T-cell (primary cell): ENCODE measurements at places on chromosomes 12 and 14.

- no peak for DNase-seq
Measured at GRCh38 chr12:131817241-131817640, 11.0 kb upstream of the MMP17 start.

DNA sequence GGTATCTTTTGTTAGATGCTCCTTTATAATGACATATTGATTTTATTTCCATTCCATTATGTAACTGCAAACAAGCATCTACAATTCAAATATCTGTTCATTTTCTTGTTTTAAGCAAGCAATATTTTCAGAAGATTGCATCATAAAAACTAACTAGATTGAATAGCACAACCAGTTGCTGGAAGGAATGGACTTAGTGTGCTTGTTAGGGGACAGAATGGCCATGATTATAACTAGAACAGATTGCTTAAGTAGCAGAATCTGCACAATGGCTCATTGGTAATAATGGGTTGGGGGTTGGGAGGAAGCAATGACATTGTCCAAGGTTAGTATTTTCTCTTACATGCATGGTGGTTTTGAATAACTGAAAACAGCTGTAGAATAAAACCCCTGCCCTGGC lies 939.5 kb downstream of the SLC16A7 start:
- no peak for DNase-seq

DNA sequence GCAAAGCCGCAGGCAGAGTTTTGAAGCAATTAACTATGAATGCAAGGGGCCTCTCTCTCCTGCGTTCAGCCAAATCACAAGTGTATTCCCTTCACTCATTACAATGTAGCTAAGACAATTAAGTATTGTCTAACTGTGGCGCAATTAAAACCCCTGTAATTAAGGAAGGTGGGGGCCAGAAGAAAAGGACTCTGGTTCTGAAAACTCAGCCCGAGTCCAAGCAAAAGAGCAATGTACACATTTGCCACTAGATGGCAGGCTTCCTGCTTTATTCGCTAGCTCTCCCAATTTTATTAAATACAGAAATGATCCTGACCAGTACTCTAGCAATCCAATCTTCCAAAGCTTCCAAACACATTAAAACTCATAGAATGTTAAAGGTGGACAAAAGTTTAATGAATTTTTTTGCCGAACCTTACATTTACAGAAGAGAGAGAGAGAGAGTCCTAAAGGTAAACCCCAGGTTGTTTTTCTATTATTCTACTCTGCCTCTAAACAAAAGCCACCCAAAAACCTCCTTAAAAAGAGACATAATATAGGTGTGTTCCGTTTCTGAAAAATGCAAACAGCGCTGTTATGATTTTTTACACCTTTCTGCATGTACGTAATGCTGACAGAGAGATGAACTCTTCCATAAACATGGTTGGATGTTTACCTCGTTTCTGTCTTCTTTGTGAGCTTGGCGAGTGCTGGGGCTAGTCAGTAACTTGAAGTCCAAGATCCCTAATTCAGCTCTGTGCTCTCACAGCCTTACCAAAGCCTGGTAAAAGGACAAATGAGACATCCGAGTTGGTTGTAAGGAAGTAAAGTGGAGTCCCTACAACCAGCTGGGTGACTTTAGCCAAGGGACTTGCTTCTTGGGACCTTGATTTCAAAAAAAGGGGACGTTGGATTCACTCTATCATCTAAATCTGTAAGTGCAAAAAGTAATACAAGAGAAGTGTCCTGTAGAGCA lies 50.9 kb upstream of the VASH1 start:
- DNase-seq: no peak

DNA sequence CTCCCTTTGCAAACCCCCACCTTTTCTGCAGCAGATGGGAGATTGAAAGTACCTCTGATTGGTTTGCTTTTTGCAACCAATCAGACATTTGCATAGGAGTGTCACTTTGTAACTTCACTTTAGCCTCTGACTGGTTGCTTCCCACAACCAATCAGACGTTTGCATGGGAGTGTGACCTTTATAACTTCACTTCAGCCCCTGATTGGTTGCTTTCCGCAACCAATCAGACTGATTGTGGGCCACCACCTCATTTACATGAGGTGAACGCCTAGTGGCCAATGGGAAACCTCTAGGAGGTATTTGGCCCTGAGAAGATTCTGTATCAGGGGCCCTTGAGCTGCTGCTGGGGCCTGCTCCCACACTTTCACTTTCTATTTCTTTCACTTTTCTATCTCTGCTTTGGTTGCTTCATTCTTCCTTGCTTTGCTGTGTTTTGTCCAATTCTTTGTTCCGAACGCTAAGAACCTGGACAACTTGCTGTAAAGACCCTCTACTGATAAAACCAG lies 106.0 kb upstream of the PRICKLE1 start:
- no peak for DNase-seq

GRCh38 chr14:73489481-73490175 lies 1.1 kb upstream of the RIOX1 start:
- no peak for DNase-seq

- DNase-seq: no peak
Measured at GRCh38 chr14:70473825-70474224, 21.9 kb downstream of the ADAM21 start.

- no peak for DNase-seq
Measured at GRCh38 chr14:67579040-67579439, 21.0 kb downstream of the PIGH start.

GRCh38 chr12:67893022-67893580 lies 96.1 kb upstream of the IFNG-AS1 start:
- no peak for DNase-seq

DNA sequence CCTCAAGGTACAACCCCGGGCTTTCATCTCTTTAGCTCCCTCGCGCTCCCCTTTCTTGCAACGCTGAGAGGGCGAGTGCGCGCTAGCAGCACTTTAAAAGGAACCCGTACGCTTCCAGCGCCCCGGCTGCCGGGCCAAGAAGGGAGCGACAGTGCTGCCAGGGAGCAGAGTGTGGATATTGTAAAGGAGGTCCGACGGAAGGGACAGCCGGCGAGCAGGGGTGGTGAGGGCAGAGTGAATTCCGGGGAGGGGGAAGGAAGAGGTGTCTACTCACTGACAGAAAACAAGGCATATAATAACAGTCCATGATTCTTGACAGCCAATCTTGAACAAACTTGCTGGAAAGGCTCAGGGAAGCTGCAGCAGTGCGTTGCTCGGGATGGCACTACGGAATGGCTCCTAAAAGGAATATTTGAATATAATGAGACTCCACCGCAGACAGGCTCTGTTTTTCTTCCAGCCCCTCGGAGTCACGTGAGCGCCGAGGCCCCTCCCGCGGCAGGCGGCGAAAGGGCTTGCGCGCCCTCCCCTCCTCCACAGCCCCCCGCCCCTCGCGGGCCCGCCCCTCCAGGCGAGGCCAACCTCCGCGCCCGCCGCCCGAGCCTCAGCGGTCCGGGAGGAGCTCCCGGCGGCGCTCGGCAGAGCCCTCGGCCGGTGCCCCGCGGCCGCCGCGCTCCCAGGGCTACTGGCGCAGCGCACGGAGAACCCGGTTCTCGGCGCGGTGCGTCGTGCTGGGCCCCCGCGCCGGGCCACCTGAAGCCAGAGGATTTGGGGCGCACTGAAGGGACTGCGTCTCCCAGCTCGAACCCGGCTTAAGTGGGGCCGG lies 3.4 kb downstream of the BMP4 start:
- no peak for DNase-seq

DNA sequence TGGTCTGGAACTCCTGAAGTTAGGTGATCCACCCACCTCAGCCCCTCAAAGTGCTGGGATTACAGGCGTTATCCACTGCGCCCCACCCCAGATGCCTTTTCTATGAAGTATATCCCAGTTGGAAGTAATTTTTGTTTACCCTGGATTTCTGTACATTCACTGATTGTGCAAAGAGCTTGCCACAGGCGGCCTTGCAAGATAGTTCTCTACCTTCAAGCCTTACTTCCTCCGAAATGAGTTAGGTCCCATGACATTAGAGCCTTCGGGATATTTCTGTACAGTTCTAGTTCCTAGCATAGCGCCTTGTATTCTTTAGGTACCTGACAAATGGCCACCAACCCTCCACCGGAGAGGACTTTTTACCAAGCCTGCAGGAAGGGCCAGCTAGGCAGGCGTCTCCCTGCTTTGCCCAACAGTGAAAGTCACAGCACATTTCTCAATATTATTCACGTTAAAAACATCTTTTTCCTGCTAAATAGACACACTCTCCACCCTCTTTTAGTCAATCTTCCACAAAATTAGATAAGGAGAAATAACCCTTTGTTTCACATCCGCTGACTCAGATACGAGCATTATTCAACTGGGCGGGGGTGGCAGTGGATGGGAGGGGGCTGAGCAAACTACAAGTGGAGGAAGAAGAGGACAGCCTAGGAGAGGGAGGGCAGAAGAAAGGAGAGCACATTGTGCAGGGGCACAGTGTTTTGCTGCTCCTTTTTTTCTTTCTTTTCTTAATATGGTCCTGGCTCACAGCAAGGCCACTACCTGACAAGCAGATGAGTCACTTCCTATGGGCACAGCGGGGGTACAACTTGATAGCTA lies 40.0 kb upstream of the CAPRIN2 start:
- no peak for DNase-seq

DNA sequence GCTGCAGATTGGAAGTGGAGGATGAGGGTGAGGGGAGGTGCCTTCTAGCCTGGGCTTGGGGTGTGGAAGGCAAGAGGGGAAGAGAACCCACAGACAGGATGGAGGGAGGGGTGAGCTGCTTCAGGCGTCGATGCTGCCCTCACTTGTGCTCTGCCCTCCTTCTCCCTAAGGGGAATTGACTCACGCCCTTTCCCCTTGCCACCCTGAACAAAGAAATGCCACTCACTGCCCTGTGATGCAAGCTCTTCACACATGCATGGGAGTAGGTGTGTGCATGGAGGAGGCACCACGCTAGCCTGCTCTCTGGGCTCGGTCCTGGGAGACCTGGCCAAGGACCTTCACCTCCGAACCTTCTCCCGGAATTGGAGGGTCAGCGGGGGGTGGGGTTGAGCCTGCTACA lies 35.7 kb upstream of the PRMT8 start:
- DNase-seq: no peak
